Stimulated activated CD4-positive, alpha-beta T cell treated with anti-CD3 and anti-CD28 coated beads, Interleukin-15, amount 100 ng/mL, for 24 hours (primary cell): ENCODE measurements at places on chromosomes 2 and 18.

DNA sequence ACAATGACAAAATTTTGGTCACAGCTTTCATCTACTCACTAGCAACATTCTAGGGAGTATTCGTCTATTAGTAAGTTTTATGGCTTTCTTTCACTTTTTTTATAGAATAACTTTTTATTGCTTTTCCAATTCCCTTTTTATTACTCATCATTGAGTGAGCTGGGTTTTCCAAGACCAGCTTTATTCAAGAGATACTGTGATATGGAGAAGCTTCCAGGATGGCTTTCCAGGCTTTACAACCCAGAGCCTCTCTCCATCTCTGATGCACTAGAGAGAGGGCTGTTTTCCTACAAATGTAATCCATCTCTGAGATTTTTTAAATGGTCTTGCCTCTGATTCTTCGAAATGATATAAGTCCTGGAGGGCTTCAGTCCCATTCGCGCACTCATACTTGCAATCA lies 118.3 kb downstream of the LDLRAD4 start:
- no peak for DNase-seq

- DNase-seq = no peak
Measured at GRCh38 chr18:56188529-56189275, 449.7 kb downstream of the TXNL1 start.

GRCh38 chr2:31476511-31477180 lies 62.1 kb upstream of the XDH start:
- no peak for DNase-seq

DNA sequence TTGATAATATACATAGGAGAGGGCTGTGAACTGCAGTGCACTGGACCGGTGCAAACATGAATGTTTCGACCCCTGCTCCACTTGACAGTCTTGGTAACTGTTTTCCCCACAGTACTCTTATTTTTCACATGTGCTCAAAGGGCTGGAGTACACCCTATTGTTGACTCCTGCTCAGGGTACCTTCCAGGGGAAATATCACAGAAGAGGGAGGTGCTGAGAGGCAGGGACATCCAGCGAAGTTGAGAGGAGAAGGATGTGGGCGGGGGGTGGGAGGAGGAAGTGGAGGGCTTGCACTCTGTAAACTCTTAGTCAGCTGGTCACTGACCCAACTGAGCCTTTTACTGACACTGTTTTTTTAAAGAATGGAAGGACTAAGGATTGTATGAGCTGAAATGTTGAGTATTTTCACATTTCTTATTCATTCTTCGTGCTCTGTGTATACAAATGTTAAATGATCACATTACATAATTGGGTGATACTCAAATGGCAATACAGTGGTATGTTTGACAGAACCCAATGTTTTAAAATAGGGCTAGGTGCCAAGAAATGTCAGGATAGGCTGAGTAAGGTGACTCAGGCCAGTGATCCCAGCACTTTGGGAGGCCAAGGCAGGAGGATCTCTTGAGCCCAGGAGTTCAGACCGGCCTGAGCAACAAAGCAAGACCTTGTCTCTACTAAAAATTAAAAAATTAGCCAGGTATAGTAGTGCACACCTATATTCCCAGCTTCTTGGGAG lies 10.0 kb downstream of the INPP4A start:
- DNase-seq = no peak

- DNase-seq = no peak
Measured at GRCh38 chr2:221555494-221555846, 16.6 kb downstream of the EPHA4 start.

- no peak for DNase-seq
Measured at GRCh38 chr2:3211256-3212060, 166.2 kb downstream of the EIPR1 start.

GRCh38 chr2:186533717-186534116 lies 47.7 kb downstream of the ZC3H15 start:
- no peak for DNase-seq

GRCh38 chr18:49273241-49273880 lies 187.1 kb downstream of the DYM start:
- DNase-seq = no peak

GRCh38 chr2:88959480-88960204 lies 268.2 kb downstream of the RPIA start:
- no peak for DNase-seq

GRCh38 chr2:200470230-200470629 lies 39.6 kb downstream of the KCTD18 start:
- no peak for DNase-seq

GRCh38 chr2:98568161-98568956 lies 40.0 kb downstream of the COA5 start:
- no peak for DNase-seq

- DNase-seq = no peak
Measured at GRCh38 chr2:224127871-224128501, 88.9 kb upstream of the SERPINE2 start.

DNA sequence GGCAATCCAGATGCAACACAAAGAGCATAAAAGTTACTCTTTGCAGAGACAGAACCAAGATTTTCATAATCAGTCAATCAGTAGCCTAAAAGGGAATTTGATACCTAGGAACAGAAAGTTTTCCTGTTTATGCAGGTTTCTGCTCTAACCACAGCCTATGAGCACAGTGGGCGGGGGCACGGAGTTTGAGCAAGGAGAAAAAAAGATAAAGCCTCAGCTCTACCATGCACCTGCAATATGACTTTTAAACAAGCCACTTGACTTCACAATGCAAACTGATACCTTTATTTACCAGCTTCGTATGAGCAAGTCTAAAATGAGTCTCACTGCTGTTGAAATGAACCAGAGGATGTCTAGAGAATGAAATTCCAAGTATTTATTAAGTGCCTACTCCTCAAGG lies 5.6 kb upstream of the LRATD1 start:
- no peak for DNase-seq

DNA sequence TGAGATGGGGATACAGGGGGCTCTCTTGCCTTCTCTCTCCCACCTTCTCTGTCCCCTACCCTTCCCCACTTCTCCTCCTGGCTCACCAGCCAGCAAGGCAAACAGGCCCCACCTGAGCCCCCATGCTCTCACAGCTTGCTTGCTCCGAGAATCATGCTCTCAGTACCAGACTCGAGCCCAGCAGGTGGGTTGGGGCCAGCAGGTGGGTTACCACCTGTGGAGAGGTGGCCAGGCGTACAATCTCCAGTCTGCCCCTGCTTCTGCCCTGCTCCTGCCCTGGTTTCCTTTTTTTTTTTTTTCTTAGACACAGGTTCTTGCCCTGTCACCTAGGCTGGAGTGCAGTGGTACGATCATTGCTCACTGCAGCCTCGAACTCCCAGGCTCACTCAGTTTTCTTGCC lies 214.5 kb downstream of the SH3RF3 start:
- no peak for DNase-seq

DNA sequence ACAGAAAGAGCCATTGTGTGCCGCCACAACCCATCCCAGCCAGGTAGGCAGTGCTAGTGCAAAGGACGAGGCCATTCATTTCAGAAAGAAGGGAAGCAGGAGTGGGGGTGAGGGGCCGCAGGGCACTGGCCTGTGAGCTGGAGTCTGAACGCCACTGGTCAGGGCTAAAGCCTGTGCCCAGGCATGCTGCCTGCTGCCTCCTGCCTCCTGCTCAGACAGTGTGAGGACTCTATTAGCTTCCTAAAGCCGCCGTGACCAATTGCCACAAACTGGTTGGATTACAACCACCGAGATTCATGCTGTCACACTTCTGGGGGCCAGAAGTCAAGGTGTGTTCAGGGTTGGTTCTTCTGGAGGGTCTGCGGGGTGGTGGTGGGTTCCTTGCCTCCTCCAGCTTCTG lies 21.2 kb downstream of the ACKR3 start:
- DNase-seq = no peak

DNA sequence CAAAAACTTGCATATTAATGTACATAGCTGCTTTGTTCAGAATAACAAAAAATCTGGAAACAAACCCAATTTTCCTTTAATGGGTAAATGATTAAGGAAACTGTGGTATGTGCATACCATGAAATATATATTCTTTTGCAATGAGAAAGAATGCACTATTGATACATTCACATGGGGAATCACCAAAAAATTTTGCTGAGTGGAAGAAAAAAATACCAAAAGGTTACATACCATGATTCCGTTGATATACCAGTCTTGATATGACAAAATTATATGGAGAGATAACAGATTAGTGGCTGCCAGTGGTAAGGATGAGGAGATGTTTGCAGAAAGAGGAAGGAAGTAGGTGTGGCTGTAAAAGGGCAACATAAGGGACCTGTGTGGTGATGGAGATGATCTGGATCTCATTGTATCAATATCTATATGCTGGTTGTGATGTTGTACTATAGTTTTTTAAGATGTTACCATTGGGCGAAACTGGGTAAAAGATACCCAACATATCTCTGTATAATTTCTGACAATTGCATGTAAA lies 54.6 kb upstream of the BCL2L11 start:
- no peak for DNase-seq

- peak; percentile 18 for DNase-seq
Measured at GRCh38 chr2:152097801-152098495, 896 bp downstream of the CACNB4 start.

DNA sequence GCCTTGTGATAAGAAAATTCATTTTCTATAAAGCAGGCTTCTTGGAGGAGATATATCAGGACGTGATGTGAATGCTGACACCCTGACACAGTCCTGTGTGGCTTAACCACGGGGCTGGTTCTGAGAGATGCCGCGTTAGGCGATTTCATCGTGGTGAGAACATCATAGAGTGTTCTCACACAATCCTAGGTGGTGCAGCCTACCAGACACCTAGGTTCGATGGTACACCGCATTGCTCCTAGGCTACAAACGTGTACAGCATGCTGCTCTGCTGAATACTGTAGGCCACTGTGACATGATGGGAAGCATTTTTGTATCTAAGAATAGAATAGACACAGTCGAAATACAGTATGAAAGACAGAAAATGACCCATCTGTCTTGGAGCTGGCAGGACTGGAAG lies 82.5 kb downstream of the TNFRSF11A start:
- no peak for DNase-seq

GRCh38 chr2:7033136-7033960 lies 116.1 kb downstream of the RNF144A start:
- DNase-seq = no peak

GRCh38 chr18:49632588-49632987 lies 70.7 kb downstream of the LIPG start:
- DNase-seq = no peak

- DNase-seq = no peak
Measured at GRCh38 chr2:234025466-234025865, 25.0 kb upstream of the SPP2 start.

- DNase-seq = no peak
Measured at GRCh38 chr2:188382107-188382506, 90.4 kb downstream of the GULP1 start.

GRCh38 chr18:6521803-6522418 lies 107.2 kb upstream of the L3MBTL4 start:
- peak; percentile 24 for DNase-seq

DNA sequence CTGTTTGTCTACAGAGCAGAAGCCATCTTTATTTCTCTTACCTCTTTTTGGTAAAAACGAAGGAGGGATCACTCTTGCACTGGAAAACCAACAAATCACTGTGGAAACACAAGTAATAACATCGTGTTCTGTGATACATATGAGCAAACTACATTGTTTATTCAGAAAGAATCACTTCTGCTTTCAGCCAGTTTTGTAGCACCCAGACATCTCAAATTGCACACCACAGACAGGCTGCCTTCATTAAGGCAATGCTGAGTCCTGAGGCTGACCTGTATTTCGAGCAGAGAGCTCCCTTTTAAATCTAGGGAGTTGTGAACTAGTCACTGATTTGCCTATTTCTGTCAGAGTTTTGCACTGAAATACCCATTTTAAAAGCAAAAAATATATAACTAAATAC lies 1003.2 kb upstream of the FAM98A start:
- DNase-seq = no peak

DNA sequence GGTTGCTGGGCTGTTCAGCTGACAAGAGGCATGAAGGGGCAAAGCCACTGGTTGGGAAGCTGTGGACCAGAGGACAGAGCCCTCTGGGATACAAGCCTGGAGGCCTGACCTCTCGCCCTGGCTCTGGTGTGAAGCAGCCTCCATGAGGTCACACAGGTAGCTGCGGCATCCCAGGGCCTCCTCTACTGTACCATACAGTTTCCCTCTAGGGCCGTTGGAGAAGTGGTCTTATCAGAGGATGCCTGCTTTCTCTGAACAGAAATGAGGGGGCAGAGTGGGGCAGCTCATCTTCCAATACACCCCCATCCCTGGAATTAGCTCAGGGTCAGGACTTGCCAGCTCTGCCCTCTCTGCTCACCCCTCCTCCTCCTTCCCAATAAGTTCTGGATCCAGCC lies 135.1 kb upstream of the SMAD2 start:
- no peak for DNase-seq

DNA sequence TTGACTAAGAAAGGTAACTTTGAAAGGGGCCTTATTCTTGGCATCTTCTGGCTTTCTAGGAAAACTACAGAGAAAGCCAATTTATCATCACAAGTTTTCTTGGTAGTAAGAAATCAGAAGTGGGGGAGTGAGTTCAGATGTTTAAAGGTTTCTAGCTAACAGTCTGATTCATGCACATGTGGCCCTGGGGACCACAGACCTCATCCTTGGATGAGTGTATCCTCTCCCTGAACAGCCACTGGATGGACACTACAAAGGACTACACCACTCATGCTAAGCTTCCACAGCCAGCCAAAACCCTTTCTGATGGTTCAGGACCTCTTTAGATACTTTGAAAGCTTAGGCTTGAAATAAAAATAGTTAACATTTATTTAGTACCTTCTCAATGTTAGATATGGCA lies 218.3 kb upstream of the STK17B start:
- DNase-seq = no peak

- DNase-seq = no peak
Measured at GRCh38 chr2:174686430-174686829, 77.8 kb downstream of the CHRNA1 start.

DNA sequence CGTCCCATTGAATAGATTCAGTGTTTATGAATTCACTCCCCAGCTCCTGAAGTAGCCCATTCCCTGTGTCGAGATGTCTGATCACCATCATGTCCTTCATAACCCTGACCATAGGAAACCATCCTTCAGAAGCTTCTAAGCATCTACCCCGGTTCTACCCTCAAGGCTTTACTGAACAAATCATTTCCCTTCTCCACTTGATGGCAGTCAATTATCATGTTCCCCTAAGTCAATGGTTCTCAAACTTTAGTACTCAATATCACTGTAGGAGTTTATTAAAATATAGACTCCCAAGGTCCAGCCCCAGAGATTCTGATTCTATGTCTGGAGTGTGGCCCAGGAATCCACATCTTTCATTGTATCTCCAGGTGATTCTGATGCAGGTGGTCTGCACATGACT lies 228.4 kb upstream of the SP5 start:
- DNase-seq = no peak

- peak; percentile 73 for DNase-seq
Measured at GRCh38 chr2:113324684-113325160, 46.0 kb upstream of the PAX8 start.

DNA sequence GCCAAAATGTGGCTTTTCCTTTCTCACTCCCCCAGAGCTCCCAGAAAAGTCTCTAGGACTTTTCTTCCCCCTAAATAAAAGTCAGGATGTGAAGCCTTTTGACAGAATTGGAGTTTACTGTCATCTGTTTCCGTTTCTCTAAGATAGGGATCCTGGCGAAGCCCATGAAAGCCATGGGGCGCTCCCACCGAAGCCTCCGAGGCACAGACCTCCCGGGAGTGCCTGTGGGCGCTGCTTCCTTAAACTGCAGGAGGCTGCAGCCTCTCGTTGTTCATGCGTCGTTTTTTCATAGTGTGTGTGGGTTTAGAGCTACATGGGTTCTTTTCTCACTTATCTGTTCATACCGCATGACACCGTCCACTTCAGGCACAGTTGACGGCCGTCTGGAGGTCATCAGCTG lies 56.8 kb downstream of the ASAP2 start:
- no peak for DNase-seq

GRCh38 chr18:3655254-3656050 lies 205.5 kb downstream of the TGIF1 start:
- DNase-seq = no peak

GRCh38 chr2:107412981-107413380 lies 413.7 kb upstream of the RGPD4 start:
- no peak for DNase-seq
